ENCODE measurements at places on chromosomes 3 and 15.

- DNase-seq = peak; percentile 35
Measured at GRCh38 chr3:134294302-134295280, 43.9 kb upstream of the RYK start.

- no peak for DNase-seq
Measured at GRCh38 chr15:29470794-29471193, 201.2 kb upstream of the NSMCE3 start.

DNA sequence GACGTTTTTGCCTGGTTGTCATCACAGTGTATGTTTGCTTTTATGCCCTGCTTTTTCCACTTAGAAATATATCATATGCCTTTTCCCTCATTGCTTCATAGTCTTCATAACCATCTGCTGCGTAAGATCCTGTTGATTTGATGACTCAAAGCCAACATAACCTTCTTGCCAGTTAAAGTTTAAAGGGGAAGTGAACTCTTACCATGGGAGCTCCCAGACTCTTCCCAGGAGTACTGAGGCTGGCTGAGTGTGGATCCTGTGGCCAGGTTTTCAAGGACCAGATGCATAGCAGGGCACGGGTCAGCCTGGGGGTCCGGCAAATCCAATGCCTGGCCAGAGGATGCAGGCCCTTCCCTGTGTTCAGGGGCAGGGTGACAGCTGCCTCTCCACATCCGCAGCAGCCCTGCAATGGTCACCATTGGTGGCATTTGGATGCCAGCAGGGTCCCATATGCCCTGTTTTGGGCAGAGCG is 42.0 kb upstream of the SACM1L start:
- DNase-seq = no peak

DNA sequence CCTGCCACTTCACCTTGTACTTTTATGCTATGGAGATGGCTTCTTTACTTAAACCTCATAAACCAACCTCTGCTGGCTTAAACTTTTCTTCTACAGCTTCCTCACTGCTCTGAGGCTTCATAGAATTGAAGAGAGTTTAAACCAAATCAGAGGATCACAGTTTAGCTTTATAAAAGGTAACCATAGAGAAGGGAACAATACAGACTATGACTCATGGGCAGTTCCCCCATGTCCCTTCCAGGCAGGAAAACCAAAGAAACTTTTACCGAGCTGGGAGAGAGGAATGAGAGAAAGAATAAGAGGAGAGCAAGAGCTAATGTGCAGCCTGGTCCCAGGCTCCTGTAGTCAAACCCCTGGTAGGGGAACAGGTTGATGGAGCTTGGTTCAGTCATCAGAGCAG is 53.9 kb upstream of the NEDD4 start:
- no peak for DNase-seq

GRCh38 chr3:194483850-194484249 is 3.0 kb downstream of the ATP13A3 start:
- DNase-seq = no peak

DNA sequence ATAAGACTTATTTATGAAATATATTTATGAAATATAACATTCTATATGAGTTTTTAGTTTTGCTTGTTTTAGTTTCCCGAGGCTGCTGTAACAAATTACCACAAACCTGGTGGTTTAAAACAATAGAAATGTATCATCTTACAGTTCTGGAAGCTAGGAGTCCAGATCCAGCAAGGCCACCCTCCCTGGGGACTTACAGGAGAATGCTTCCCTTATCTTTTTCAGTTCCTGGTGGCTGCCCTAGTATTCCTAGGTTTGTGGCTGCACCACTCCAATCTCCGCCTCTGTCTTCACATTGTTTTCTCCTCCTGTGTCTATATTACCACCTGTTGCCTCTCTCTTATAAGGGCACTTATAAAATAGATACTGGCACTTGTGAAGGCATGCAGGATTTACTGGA is 877.8 kb downstream of the TUSC7 start:
- no peak for DNase-seq

GRCh38 chr3:189192725-189193124 is 21.0 kb downstream of the TPRG1 start:
- DNase-seq = no peak

GRCh38 chr3:149815728-149816127 is 2.7 kb downstream of the RNF13 start:
- DNase-seq = no peak

All from CD4-positive, alpha-beta T cell treated with Interferon alpha-2 for 1 hour (primary cell).